GM04503 (cell line): ENCODE measurements at places on chromosomes 12 and 14.

GRCh38 chr14:25011095-25011494 lies 38.9 kb downstream of the STXBP6 start:
- DNase-seq = no peak

DNA sequence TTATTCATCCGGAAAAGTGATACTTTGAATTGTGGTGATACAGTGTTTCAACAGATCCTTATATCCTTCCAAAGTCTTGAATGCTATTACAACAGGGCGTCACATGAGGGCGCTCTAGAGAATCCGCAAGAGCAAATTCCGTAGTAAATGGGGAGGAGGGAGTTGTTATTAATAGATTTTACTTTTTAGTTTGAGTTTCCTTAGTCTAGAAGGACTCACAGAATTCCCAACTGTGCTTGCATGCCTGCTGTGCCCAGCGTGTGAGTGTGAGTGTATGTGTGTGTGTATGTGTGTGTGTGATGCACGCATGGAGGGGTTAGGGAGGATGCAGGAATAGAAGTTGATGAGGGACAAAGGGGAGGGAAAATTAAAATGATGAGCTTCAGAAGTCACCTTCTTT lies 375.3 kb downstream of the C12orf75 start:
- peak; percentile 13 for DNase-seq

DNA sequence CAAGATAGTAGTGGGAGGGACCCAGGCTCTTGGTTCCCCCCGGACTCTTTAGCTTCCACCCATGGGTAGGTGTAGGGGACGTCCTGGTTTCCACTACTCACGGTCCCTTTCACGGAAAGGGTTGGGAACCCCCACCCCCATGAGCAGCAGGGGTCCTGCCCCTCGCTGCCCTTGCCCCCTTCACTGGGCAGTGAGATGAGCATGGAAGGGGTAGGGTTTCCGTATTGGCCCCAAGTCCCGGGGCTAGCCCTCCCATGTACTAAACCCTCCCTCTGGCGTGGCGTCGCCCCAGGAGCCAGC lies 12.7 kb downstream of the AGAP2 start:
- no peak for DNase-seq

DNA sequence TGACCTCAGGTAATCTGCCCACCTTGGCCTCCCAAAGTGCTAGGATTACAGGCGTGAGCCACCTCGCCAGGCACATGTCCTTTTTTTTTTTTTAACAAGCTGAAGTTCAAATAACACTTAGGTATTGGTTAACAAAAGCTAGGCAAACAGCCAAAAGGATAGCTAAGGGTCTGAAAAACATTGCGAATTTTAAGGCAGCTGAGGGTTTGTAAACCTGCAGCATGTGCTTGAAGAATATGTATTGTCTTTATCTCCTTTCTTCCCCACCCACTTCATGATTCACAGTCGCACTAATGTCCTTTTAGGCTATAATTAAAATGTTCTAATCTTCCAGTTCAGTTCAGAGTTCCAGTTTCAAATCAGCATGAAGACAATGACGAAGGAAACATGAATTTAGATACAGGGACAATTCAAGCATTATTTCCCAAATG lies 30.1 kb upstream of the CERS5 start:
- no peak for DNase-seq

- peak; percentile 64 for DNase-seq
These were observed 68.0 kb upstream of the AMIGO2 start for GRCh38 chr12:47147739-47148138.

GRCh38 chr12:23049180-23049579 lies 424.2 kb downstream of the ETNK1 start:
- no peak for DNase-seq

- DNase-seq = no peak
These were observed 26.7 kb downstream of the BEGAIN start for GRCh38 chr14:100560471-100560870.

DNA sequence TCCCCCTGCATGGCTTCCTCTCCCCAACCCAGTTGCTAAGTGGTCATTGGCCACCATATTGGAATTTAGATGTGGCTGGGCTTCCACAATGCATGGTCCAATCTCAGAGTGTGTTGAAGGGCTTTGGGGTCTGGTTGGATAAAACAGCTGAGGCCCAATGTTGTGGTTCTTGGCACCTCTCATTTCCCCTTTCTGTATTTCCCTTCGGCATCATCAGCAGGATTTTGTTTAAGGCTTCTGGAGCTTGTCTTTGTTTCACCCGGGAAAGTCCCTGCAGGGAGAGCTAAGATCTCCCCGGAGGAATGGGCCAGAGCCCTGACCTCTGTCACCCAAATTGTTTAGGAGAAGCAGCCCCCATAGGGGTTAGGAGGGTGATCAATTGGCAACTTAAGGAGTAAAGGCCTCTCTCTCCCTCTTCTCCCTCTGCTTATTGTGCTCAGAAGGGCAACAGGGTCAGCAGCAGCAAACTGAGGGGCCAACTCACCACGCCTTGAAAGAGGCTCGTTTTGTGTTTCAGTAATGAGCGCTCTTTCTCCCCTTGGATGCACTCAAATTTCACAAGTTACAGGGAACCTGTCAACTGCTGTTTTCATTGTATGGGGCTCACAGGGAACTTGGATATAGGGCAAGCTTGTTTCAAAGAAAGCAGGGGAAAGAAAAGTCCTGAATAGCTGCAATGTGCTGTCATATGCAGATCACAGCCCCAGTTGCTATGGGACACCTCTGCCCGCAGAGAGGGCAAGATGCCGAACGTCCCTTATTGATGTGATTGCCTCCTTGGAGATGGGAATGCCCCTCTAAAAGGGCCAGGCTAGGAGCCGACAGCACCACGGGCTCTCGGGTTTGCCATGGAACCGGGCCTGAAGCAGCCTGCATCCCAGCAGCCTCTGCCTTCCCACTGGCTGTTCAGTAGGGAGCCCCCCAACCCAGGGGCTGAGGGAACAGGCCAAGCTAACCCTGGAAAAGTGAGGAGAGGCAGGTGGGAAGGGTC lies 223.7 kb downstream of the ZFP36L1 start:
- no peak for DNase-seq

DNA sequence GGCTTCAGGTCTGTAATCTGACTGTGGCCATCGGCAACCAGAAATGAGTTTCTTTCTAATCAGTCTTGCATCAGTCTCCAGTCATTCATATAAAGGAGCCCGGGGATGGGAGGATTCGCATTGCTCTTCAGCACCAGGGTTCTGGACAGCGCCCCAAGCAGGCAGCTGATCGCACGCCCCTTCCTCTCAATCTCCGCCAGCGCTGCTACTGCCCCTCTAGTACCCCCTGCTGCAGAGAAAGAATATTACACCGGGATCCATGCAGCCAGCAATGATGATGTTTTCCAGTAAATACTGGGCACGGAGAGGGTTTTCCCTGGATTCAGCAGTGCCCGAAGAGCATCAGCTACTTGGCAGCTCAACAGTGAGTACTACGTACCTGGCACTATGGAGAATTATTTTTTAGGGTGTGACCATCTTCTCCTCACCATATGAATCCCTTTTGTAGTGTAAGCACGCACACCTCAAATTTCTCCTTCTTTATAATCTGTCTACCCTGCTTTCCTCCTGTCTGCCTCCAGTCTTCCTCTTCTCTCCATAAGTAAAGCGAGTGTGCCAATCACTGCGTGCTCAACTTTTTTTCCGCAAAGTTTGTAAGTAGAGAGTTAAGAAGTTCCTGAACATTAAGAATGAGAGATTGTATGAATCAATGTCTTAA lies at the start of gene TPH2:
Gene TPH2, plus strand, starts transcription at position 118 of the 658 bp plus-strand sequence. Its CDS starts 142 bp downstream, at position 260.
- DNase-seq = no peak

DNA sequence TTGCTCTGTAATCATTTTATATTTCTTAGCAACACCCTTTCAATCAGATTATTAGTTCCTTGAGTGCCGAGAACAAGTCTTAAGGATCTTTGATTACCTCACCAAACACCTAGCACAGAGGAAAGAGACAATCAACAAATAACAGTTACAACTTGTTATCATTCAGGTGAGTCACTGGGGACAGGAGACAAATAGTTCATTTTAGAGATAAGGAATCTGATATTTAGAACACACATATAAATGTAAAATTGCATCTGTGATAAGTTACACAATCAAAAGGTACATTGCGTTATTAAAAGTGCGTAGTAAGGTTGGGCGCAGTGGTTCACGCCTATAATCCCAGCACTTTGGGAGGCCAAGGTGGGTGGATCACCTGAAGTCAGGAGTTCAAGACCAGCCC lies 5.1 kb upstream of the STXBP6 start:
- no peak for DNase-seq

DNA sequence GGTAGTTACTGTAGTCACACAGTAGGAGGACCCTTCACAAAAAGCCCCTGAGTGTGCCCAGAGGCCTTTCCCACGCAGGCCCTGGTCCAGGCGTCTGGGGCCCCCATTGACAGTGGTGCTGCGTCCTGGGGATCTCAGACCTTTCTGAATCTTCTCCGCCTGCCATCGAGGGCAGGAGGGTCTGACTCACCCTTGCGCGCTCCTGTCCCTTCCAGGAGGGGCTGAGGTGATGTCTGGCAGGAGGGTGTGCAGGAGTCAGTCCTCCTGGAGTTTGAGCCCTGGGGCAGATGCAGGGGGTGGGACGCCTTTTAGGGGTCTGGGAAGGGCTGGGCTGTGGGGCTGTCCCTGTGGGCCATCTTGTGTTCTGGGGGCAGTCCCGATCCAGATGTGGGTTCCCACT lies 386.8 kb downstream of the TMEM121 start:
- no peak for DNase-seq
